ENCODE measurements at places on chromosomes 5 and 9.
A peak's percentile ranks its signal among the peaks of the same experiment; 100 is the strongest.

DNA sequence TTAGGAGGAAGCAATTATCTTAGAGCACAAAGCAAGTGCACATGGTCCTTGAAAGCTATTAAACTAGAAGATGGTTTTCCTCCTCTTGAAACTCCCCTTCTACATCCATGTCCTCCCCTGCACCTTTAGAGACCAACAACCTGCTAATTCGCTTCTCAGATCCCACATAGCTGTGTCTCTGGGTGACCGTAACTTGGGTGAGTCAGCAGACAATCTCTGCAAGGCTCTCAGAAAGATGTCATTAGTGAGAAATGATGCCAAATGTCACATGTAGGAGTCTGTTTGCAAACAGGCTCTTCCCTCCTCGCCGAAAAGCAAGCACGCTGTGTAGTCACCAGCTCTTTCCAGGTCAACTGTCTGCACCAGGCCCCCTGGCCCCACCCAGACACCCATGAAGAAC lies 291.8 kb downstream of the SLIT3 start:
- DNase-seq: peak; percentile 43

DNA sequence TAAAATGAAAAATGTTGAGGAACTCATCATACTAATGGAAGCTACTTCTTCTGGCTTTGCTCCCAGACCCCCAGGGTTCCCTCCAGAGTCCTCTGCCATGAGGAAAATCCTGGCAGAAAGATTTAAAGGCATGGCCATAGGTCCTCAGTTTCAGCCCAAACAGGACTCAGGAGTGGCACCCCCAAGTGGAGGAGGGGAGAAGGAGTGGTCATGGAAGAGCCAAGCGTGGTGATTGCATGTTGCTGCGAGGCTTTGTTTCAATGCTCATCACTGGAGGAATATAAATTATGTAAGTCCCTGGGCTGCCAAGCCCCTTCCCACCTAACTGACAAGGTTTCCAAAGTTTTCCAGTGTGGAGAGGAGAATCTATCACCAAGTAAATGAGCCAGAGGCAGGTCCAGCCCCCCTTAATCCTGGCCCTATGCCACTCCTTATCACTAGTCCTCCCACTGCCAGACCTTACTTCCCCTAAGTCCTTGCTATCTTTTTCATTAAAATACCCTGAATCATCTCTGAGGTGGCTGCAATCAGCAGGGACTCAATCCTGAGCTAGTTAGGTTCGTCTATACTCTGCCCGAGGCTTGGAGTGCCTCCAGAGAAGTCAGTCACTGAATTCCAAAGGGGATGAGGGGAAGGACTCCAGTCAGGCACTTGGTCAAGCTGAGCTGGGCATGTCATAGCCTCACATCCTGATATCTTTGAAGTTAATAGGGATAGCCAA lies 70.7 kb upstream of the TAF1L start:
- peak; percentile 49 for DNase-seq

DNA sequence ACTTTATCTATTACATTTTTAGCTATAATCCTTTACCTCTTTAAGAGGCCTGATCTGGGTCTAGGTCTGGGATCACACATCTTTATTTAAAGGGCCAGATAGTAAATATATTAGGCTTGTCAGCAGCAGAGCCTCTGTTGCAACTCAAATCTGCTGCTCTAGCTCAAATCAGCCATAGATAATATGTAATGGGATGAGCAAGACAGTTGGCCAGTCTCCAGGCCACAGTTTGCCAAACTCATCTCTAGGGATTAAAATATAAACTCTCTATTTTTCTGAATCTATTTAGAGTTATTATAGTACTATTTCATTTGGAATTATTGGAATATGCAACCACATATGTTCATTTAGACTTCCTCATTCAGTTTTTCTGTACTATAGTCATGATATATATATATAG lies 115.9 kb upstream of the MINAR2 start:
- DNase-seq: peak; percentile 58

DNA sequence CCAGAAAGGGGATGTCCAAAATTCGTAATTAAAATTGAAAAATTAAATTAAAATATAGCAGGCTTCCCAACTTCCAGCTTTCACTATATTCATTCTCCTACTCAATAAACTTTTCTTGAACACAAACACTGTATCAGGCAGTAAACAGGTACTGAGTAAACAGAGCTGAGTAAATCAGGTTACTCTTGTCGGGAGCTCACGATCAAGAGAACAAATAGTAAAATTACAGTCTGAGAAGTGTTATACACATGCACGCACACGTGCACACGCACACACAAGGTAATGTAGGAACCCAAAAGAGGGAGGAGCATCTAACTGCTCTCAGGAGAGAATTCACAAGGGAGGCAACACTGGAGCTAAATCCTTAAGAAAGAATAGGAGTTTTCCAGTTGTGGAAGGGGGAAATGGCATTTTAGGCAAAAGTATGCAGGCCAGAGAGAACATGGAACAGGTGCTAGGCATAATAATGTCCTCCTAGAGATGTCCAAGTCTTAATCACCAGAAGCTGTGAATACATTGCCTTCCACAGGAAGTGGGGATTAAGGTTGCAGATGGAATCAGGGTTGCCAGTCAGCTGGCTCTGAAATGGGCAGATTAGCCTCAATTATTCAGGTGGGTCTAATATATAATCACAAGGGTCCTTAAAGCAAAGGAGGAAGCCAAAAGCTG lies 598.8 kb upstream of the BRINP1 start:
- no peak for DNase-seq

DNA sequence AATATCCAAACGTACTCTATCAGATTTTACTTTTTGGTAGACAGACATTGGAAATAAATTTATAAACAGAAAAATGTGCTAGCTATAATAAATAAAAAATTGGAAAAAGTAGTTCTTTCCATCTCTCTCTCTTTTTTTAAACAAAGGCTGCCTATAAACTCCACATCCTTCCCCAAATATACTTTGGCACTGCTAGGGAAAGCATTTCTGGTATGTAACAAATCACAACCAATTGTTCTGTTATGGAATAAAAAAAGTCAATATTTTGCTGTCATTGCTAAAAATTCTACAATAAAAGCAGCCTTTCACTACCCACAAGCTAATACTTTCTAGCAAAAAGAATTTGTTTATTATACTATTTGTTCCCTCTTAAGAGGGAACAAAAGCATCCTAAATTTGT lies 169.2 kb upstream of the TARS1 start:
- peak; percentile 45 for DNase-seq

GRCh38 chr5:36561601-36562000 lies 44.8 kb upstream of the SLC1A3 start:
- no peak for DNase-seq

DNA sequence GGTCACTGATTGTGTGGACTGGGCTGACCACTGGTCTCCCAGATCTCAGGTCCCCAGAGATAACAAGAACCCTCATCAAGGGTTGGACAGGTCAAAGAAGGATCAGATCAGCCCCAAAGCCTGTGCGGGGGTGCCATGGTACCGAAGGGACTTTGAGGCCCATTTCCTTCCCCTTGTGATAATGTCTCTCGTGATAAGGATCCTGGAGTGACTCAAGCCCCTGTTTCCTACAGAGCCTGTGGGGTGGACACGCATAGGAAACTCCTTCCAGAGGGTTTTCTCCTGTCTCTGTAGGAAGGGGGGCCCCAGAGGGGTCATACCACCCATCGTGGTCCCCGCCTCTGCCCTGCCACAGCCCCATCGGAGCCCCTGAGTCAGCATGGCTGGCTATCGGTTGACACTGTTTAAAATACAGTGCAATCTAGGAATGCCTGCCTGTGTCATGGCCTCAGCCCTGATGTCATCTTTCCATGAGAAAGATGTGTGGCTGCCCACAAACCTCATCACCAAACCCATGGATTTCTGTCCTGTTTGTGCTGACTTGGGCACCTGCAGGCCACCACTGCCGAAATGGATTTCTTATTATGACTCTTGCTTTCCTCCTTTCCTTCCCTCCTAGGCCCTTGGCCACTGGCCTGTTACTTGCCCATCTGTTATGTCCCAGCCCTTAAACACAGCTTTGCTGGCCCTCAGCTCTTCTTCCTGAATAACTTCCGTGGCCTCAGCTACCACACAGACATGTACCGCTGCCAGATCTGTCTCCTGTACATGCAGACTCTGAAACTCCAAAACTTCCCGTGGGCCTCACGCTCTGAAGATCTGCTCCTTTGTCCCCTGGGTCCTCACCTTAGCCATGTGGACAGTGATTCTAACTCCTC lies 2.9 kb upstream of the CSF2 start:
- DNase-seq: peak; percentile 42

- DNase-seq: no peak
Observed at GRCh38 chr9:18666986-18667772, 193.2 kb downstream of the ADAMTSL1 start.

GRCh38 chr9:134377976-134378375 lies 51.7 kb downstream of the RXRA start:
- no peak for DNase-seq

DNA sequence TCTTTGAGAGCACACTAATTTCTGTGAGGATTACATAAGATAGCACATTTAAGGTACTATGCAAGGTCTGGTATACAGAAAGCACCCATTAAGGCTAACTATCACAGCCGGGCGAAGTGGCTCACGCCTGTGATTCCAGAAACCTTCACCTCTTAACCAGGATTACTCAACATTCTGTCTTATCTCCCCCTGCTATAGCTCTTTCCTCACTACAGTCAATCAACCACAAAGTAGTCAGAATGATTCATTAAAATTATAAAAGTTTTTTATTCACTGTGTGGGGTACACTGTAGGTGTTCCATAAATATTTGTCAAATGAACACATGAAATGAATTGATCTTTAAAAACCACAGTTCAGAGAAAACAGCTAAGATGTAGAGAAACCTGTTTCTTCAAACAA lies 48.7 kb downstream of the CHD1 start:
- no peak for DNase-seq

DNA sequence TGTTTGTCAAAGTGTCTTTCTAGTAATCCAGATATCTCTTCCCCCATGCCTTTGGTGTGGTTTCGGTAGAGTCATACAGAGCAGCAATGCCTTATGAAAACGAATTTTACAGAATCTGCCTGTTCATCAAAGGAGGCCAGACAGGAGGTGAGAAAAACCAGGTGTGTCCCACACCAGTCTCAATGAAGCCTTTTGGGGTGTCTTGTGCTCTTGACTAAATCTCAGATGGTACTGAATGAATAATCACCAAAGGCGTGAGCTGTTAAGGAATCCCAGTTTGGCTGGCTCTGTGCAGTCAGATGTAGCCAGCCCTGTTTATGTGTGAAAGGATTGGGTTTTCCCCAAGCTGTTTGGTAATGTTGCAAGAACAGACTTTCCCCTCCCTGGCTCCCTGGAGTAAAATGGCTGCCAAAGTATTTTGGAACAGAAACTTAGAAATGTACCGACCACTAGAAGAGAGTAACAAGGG lies 70.8 kb upstream of the CDKN2B start:
- peak; percentile 49 for DNase-seq

GRCh38 chr9:15317836-15318235 lies 10.8 kb upstream of the TTC39B start:
- DNase-seq: peak; percentile 57

GRCh38 chr5:123512611-123513461 lies 859 bp downstream of the CSNK1G3 start:
- DNase-seq: peak; percentile 36

GRCh38 chr5:125450771-125451170 lies 704.3 kb upstream of the ZNF608 start:
- DNase-seq: peak; percentile 33

Measured in fibroblast of skin of right biceps (primary cell).